Heart right ventricle (tissue), 16 donors: ENCODE measurements at places on chromosomes 7 and 10. TPM values are rescaled to one million over a fixed set of nuclear protein-coding genes. Genes with fewer than 3 reads are reported as not detected.

GRCh38 chr7:19117870-19118608 is 603 bp upstream of the TWIST1 start:
- peak; percentile 17 for DNase-seq

DNA sequence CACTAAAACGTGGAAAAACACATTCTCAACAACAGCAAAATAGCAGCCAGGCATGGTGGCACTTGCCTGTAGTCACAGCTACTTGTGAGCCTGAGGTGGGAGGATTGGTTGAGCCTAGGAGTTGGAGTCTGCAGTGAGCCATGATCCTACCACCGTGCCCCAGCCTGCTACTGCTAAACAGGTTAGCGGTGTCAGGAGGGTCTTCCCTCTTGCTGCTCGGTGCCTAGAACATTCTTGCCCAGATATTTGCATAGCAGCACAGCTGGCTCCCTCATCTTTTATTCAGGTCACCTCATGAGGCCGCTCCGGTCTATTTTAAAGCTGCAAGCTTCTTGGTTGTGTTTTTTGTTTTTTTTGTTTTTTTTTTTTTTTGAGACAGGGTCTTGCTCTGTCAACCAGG is 2.9 kb upstream of the RABGEF1 start:
- DNase-seq, result no peak

DNA sequence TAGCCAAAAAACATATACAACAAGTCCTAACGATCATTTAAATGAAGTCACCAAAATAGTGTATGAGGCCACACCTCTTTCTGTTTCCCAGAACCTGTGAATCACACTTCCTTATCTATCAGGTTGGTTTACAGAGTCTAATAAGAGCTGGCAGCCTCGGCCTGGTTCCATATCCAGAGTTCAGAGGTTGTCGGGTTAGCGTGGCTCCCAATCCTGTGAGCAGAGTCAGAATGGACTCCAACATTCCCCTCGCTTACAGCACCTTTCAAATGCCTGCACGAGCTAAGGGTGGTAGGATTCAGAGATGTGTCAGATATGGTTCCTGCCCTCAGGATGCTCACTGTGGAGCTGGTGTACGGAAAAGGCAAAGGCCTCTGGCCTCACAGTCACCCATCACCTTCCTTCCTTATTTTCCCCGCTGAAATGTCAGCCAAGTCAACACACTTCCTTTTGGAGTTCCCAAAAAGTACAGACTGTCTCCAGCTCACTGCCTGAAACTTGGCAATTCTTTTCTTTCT is 6.0 kb downstream of the IL15RA start:
- no peak for DNase-seq

- DNase-seq, result no peak
These were observed 4.0 kb upstream of the SH3PXD2A start for GRCh38 chr10:103859161-103860086.

DNA sequence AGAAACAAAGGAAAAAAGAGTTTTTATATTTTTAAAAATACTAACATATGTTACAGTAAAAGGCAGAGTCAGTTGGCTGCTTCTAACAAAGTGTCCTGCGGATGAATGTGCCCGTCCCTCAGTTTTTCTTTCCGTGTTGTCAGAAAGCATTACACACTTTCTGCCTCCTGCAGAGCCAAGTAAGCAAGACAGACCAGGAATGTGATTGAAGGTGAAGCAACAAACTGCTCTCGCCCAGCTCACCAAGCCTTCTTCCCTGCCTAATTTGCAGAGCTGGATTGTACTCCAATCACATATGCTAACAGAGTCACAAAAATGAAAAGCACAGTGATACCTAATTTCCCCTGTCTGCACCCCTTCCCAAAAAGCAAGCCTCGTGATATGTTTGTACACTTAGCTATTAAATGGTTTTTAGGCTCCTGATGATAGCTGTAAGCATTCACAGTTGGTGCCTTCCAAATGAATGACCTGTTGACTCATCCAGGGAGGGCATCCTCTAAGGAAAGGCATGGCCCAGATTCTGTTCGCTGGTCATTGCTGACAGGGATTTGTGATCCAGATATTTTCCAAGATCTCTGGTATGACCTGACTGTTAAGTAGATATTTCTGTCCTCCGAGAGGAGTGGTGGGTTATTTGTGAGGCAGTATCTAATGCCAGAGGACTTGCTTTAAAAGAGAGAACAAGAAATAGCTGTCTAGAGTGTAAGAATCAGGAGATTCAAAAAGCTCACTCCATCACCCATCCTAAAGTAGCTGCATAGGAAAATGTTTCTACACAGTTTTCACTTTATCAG is 187.3 kb upstream of the PLXDC2 start:
- no peak for DNase-seq

DNA sequence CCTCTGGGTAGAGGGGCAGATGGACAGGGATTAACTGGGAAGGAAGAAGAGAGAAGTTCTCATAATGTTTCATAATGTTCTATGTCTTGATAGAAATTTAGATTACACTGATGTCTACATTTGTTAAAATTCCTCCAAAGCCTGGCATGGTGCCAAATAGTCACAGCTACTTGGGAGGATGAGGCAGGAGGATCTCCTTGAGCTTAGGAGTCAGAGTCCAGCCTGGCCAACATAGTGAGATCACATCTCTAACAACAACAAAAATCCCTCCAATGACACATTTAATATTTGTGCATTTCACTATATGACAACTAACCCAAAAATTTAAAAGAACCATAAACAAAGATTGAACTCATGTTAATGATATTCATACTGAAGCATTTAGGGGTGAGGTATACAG is 33.0 kb upstream of the PPP1R3C start:
- DNase-seq, result no peak

DNA sequence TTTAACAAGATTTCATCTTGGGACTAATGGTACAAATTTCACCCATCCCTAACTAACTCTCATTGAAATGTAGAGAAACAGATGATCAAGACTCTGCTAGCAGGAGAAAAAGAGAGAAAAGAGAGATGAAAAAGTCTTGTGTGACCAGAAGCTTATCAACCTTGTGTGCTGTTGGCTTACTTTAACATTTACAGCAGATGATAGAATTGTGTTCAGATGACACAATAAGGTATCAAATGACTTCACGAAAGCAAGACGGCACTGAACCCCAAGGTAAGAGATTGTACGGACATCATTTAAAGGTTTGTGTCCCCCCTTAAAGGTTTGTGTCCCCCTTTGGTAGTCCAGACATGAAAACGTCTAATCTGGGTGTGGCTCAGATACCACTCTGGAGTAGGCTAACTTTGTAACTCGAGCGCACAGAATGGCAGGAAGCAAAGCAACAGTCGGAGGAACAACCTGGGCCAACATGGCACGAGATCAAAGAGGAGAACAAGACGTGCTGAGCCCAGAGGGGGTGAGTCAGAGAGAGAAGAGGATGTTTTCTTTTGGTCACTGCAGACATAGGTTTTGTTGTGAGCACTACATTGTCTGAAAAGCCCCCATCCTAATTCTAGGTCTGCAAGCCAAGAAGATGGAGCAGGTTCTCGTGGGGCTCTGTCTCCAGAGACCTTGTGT is 10.4 kb upstream of the LMBR1 start:
- DNase-seq, result peak; percentile 69

DNA sequence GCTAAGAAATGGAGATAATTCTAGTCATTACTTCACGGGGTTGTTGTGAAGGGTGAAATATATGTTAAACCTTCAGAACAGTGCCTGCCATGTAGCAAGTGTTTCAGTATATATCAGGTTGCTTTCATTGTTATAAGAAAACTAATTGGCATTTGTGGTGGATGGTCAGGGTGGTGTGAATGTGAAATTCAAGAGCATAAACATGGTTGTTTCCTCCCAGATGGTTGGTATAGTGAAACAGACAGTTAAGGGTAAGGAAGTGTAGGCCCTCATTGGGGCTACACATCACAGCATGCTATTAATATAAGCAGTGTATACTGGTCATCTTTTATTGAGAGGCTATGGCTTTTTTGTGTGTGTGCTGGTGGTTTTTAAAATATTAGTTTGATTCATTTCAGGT is 171.6 kb downstream of the AUTS2 start:
- DNase-seq, result no peak

DNA sequence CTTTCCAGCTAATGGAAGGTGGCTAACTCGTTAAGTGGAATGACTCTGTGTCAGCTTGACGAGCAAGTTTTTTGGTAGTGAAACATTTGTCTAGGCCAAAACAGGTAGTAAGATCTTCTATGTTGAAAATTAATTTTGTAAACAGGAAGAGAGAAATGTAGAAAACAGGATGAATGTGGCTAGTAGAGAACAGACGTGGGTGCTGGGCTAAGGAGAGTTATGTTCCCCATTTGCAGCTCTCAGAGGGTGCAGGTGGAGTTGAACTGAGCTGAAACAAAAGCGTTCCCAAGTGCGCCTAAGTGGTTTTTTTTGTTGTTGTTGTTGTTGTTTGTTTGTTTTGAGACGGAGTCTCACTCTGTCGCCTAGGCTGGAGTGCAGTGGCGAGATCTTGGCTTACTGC is 59.5 kb upstream of the SRPK2 start:
- no peak for DNase-seq

DNA sequence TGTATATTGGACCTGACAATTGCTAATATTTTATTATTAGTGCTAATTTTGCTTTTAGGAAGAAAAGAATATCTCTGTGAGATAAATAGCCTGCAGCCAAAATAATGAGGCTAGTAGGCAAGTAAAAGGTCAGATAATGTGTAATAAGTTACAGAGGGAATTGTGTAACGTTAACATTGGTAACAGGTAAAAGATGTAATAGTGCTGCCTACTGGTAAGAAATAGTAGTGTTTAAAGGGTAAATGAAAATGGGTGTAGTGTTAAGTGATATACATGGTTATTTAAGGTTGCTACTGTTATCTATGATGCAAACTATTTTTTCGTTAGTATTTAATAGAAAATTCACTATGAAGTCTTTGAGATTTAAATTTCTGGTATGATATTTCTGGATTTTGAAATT is 9.2 kb upstream of the FOXP2 start:
- no peak for DNase-seq

- no peak for DNase-seq
These were observed 71.0 kb downstream of the SEMA3C start for GRCh38 chr7:80847895-80848294.

DNA sequence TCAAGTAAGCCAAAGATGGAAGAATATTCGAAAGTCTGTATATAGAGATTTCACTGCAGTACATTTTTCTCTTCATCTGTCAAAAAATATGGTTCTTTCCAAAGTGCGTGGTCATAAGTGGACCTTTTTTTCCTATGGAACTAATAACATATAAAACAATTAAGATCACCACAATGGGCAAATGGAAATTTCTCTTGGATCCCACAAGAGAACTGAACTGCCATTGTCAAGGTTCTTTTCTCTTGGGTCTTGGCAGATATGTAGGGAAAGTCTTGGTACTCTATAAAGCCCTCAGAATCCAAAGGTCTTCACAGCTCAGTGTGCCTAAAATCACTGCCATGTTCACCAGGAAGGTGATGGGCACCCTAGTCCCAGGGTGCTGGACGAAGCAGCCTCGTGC is at the start of gene OR6B1:
OR6B1 (plus strand) TSS at position 301 of the 400 bp plus-strand sequence. CDS start 3,677 bp downstream, outside the sequence.
- no peak for DNase-seq

GRCh38 chr7:157021871-157022680 is 11.6 kb upstream of the MNX1 start:
- no peak for DNase-seq

GRCh38 chr10:24951201-24952142 is 934 bp downstream of the PRTFDC1 start:
- DNase-seq, result no peak

GRCh38 chr7:15323550-15323949 is 238.3 kb downstream of the AGMO start:
- no peak for DNase-seq

DNA sequence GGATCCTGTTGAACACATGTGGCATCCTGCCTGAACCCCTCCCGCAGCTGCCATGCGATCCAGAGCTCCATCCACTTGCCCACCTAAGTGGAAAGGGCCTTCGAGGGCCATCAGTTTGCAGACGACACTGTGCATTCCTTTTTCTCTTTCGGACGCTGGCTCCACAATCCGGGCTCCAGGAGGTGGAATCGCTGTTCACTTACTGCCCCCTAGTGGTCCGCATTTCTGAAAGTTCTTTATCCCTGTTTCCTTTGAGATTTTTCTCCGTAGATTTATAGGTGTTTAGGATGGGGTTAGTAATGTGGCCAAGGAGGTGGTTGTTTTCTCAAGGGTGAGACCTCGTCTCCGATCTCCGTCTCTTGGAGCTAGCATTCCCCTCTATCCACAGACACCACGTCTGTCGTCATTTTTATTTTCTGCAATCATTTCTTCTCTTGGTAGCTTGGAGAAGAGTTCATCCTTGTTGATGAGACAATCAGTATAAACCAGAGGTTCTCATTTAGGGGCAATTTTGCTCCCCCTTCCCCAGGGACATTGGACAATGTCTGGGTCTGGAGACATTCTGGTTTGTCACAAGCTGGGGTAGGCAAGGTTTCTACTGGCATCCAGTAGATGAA is 204.6 kb downstream of the ARHGAP21 start:
- peak; percentile 18 for DNase-seq

DNA sequence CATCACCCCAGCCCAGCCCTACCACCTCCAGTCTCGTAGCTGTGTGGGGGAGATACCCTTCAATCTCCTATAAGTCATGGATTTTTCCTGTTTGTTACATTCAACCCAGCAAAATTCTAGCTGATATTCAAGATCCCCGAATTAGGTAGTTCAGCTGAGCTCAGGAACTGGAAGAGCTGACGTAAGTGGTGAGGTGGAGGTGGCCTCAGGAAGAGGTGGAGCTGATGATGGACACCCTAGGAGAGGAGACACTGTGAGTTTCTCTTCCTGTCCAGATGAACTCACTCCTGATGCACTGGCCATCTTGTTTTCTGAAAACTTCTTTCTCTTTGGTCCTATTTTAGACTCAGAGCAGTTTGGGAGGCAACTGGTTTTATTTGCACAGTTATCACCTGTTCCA is 90.5 kb upstream of the PITRM1 start:
- no peak for DNase-seq

DNA sequence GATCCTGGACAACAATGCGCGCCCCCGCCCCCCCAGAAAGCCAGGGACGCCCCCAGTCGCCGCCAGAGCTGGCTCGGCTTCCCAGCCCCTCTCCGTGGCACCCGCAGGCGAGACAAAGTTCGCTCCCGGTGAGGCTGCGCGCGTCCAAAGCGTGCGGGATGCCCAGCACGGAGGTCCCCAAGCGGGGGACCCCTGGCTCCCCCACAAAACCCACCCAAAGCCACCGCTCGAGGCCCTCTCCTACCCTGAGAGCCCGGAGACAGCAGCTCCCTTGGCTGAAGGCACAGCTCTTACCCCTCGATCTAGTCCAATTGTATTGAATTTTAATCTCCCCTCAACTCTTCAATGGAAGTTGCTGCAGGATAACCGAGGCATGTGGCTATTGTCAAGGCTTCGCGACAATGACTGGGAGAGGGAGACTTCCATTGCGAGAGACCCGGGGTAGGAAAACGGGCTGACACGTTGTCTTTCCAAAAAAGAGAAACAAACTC is 305.3 kb downstream of the PRPF18 start:
- no peak for DNase-seq

GRCh38 chr10:24756283-24756682 is 32.6 kb upstream of the ARHGAP21 start:
- DNase-seq, result no peak

SPAG6 gene
- not detected for total RNA-seq

ADAMTS14 gene
- 1.4 TPM for total RNA-seq

ELOVL3 gene
- not detected for total RNA-seq

CRTAC1 gene
- 1.9 TPM for total RNA-seq

TUBAL3 gene
- total RNA-seq, result 0.37 TPM

SLC16A9 gene
- total RNA-seq, result 2.8 TPM

DAGLB gene
- total RNA-seq, result 5.5 TPM

AKR1C8 gene
- not detected for total RNA-seq

EGR2 gene
- total RNA-seq, result 3.6 TPM
